ENCODE measurements at places on chromosomes 2 and 18.
A peak's percentile ranks its signal among the peaks of the same experiment; 100 is the strongest.

DNA sequence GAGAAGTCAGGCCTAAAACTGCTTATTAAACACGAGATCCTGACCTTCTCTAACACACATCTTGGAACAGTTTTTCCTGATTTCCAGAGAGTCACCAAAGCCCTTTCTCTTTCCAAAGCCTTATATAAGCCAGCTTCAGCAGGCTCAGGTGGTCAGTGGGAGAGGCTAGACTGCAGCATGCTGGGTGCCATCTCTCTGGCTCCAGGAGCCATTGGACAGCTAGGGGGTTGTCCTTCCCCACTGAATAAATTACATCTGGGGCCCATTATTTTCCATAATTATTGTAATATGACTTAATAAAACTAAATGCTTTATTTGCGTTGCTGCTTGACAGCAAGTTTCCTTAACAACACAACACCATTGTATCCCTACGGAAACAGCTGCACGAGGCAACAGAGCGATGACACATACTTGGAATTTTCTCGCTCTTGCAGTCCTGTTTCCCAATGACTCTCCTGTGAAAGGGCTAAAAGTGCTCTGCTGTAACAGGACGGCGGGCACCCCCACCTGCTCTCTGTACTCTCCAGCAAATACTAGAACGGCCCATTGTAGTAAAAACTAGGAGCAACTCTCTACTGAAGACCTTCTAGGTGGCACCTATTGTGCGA is 160.6 kb downstream of the RNF144A start:
- no peak for DNase-seq

- DNase-seq, result no peak
These were observed 9.2 kb upstream of the WDR33 start for GRCh38 chr2:127820080-127820668.

- no peak for DNase-seq
These were observed 6.7 kb downstream of the SFTPB start for GRCh38 chr2:85661139-85661858.

DNA sequence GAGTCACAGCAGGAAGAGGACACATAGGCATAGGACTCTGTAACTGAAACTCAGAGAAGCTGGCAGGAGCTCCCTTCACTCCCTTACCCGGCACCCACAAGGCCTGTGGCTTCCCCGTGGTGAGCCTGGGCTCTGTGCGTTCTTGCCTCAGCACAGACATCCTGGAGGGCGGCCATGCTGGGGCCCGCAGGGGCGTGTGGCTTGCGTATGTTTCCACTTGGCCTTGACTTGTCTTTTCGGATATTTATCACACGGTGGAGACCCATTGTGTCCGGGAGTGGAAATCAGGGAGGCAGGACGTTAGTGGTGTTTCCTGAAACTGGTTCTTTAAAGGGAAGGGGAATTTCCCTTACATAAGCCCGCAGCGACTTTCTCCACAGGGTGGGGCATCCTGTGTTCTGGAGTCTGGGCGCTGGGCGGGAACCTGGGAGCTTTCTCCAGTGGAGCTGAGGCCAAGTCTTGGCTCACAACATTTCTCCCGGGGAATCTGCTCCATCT is 49.9 kb upstream of the EML6 start:
- peak; percentile 23 for DNase-seq
